ENCODE measurements at places on chromosomes 11 and 22.

GRCh38 chr22:17242641-17243040 is 23.4 kb upstream of the ADA2 start:
- no peak for DNase-seq

- peak; percentile 22 for DNase-seq
These were observed 28.3 kb upstream of the WNT11 start for GRCh38 chr11:76234416-76235232.

DNA sequence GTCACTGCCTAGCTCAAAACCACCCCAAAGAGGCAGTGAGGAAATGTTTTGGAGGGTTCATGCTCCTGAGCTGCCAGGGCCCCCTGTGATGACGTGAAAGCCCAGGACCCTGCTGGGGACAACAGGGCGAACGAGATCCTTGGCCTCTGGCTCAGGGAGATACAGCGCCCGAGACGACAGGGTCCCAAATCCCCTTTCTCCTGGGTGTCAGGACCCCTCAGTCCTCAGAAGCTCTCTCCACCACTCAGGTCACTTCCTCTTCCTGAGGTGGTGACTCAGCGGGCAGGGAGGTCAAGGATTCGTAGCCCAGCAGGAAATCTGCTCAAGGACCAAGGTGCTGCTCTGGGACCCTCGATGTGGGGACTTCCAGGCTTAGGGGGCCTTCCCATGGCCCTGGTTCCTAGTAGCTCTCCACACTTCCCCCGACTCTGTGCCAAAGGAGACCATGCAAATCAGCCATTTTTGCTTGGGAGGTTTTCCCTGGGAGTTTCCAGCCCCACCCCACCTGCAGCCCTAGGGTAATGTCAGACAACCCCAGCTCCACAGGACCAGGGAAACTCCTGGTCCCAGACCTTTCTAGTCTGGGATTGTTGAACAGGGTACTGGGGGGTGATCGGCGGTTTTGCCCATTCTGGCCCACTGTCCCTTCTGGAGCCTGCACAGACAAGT is 12.8 kb downstream of the BCL9L start:
- no peak for DNase-seq

DNA sequence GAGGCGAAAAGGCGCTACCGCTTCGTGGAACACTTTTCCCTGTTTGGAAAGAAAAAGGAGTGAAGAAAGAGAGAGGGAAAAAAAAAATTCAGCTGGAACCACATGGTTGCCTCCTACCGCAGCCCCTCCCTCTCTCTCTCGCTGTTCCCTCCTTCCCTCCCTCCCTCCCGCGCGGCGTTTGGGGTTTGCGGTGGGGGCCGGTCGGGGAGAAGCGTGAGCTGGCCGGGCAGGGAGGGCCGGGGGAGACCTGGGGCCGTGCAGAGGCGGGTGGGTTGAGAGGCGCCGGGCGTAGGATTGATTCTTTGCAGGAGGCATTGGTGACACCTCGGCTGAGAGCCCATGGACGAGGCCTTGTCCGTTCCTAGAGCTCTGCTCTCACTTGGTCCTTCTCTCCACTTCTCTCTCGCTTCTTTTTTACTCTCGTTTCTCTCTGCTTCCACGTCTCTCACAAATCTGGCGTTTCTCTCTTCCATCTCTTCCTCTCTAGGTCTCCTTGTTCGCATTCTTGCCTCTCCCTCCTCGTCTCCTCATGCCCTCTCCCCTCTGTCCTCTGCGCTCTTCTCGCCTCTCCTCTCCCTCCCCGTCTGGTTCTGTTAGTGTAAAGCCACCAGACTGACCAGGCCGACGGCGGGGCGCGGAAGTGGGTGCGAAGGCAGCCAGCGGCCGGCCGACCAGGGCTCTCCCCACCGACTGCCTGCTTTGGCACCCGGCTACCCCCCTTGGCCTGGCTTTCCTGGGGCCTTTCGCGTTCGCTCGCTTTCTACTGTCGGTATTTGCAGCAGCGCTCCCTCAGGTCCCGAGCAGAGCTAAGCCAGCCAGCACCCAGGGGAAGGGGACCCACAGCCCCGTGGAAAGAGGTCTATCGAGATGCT is at the start of gene CLMP:
Gene CLMP, minus strand, starts transcription at position 61 of the 872 bp plus-strand sequence. CDS start 308 bp downstream, outside the sequence.
- DNase-seq: peak; percentile 77

DNA sequence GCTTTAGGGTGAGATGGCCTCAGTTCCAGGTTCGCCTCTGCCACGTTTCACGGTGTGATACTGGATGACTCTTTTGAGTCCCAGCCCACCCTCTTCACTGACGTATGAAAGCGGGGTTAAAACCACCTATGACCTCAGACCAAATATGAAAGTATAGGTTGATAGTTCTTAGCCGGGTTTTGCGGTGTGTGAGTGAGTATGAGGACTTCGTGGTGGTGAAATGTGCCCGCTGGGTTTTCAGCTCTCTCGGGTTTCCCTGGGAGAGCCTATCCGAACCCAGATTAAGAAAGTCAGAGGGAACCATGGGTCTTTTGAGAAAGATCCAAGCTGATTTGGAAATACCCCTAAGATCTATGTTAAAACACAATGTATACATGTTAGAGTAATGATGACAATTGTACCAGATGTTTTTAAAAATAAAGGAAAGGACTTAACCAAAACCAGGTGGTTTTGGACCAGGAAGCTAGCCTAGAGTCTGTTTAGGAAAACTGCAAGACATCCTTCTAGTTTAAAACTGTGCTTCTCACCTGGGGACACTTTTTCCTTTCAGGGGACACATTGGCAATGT is 25.8 kb upstream of the ST3GAL4 start:
- DNase-seq: no peak

Data from fibroblast of skin of back (primary cell).